ENCODE measurements at places on chromosomes 2 and 18.

DNA sequence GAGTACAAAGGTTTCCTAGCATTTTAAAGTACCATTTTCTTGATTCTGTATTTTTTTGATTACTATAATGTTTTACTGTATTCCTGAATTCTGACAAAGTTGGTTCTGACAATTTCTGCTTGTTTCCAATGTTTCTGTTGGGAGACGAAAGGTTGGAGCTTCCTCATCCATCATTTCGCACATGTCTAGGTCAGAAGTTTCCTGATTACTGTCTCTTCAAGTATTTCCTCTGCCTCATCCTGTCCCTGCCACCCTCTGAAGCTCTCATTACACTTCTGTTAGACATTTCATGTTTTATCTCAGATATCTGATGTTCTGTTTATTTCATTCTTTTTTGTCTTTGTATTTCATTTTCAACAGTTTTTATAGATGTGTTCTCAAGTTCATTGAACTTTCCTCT is 895.8 kb downstream of the TSN start:
- no peak for DNase-seq

DNA sequence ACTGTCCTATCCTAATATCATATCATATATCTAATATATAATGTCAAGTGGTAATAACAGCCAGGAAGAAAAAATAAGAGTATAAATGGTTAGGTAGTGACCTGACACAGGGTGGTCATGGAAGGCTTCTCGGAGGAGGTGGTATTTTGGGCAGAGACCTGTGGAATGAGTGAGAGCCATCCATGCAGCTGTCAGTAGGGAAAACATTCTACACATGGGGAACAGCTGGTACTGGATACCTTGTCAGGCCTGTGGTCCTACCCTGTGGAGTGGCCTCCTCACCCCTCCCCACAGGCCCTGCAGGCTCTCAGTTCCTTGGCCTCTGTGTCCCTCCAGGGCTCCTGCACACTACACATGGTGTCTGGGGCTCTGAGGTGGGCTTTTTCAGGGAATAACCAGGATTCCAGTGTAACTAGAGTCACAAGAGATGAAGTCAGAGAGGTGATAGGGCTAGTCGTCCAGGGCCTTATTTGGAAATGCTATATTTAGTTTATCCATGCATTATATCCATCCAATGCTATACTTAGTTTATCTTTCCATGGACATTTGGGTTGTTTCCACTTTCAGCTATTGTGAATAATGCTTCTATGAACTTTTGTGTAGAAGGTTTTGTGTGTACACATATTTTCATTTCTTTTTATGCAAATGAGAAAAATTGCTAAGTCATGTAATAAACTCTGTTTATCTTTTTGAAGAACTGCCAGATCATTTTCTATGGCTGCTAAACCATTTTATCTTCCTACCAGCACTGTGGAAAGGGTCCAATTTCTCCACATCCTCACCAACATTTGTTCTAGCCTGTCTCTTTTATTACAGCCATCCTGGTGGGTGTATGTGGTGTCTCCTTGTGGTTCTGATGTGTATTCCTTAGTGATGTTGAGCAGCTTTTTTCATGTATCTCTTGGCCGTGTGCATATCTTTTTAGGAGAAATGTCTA is 75.6 kb downstream of the TPGS2 start:
- no peak for DNase-seq

DNA sequence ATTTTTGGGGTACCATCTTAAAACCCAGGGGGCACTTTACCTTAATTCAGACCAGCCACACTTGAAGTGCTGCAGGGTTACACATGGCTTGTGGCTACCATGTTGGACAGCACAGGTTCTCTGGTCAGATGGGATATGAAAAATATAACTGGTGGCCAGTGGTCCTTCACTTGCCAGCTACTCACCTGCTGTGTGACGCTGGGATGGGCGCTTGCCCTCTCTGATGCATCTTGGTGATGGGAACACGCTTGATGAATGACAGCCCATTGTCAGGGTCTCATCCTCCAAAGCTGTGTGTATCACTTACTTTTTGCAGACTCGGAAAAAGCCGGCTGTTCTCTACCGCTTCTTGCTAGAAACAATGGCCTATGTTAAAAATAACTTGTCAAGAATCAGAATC is 22.5 kb downstream of the HJURP start:
- no peak for DNase-seq

GRCh38 chr2:119455066-119455718 is 23.5 kb downstream of the TMEM37 start:
- no peak for DNase-seq

- DNase-seq, result no peak
Measured at GRCh38 chr18:26511339-26512071, 36.8 kb downstream of the KCTD1 start.

DNA sequence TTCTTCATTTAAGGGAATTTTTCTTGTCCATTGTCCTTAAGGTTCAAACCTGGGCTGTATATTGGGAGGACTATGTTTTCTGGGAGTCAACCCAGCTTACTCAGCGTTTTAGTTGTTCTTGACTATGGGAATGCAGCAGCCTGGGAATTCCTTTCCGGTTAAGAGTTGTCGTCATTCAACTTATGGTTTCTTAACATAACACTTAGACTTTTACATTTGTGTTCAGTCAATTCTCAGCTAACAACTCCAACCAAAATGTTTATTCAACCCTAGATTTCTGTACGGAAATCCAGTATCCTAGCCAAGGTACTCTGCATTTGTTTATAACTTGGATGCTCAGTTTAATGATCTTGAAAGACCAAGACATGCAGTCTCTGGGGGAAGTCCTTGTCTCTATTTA is 960.9 kb downstream of the CBLN2 start:
- no peak for DNase-seq

DNA sequence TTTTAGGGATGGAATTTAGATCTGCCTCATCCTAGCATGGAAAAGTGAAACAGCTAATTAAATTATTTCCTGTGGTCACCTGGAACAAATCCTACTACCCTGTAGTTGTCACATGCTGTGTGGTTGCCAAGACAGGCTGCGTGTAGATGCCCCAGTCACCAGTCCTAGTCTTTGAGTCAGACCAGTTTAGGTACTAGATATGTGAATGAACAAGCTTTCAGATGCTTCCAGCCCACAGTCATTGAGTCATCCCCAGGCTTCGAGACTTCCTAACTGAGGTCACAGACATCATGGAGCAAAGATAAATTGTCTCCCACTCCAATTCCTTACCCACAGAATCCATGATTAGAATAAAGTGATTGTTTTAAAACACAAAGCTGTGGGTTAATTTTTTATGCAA is 35.8 kb upstream of the GRB14 start:
- DNase-seq, result peak; percentile 35

- DNase-seq, result no peak
Measured at GRCh38 chr2:119544939-119545475, 758 bp downstream of the CFAP221 start.

GRCh38 chr2:217153510-217153909 is 293.6 kb upstream of the TNP1 start:
- no peak for DNase-seq

GRCh38 chr18:76823587-76824011 is 1.2 kb downstream of the ZNF236 start:
- no peak for DNase-seq

- no peak for DNase-seq
Measured at GRCh38 chr18:31064130-31064529, 21.6 kb upstream of the DSC3 start.

DNA sequence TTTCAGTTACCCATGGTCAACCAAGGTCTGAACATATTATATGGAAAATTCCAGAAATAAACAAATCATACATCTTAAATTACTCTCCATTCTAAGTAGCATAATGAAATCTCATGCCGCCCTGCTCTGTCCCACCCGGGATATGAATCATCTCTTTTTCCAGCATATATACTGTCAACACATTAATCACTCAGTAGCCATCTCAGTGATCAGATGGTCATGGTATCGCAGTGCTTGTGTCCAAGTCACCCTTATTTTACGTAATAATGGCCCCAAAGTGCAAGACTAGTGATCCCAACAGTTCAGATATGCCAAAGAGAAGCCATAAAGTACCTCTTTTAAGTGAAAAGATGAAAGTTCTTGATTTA is 43.8 kb downstream of the OSBPL6 start:
- no peak for DNase-seq

GRCh38 chr2:23269747-23270146 is 115.2 kb upstream of the KLHL29 start:
- peak; percentile 25 for DNase-seq

DNA sequence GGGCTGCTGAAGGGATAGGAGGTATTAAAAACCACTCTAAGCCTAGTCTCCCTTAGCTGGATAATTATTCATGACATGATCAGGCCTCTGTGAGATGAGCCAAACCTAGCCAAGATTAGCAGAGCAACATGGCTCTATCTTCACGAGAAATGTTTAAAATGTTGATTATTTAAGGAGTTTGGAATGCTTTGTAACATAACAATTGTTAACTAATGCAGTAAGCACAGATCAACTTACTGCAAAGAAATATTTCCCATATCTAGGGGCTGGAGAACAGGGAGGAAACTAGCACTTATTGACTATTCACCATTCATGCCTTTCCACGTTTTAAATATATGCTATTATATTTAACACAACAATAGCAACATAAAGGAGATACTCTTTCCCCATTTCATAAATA is 833.7 kb upstream of the CHAC2 start:
- no peak for DNase-seq

- no peak for DNase-seq
Measured at GRCh38 chr2:119940856-119941255, 72.0 kb upstream of the EPB41L5 start.

DNA sequence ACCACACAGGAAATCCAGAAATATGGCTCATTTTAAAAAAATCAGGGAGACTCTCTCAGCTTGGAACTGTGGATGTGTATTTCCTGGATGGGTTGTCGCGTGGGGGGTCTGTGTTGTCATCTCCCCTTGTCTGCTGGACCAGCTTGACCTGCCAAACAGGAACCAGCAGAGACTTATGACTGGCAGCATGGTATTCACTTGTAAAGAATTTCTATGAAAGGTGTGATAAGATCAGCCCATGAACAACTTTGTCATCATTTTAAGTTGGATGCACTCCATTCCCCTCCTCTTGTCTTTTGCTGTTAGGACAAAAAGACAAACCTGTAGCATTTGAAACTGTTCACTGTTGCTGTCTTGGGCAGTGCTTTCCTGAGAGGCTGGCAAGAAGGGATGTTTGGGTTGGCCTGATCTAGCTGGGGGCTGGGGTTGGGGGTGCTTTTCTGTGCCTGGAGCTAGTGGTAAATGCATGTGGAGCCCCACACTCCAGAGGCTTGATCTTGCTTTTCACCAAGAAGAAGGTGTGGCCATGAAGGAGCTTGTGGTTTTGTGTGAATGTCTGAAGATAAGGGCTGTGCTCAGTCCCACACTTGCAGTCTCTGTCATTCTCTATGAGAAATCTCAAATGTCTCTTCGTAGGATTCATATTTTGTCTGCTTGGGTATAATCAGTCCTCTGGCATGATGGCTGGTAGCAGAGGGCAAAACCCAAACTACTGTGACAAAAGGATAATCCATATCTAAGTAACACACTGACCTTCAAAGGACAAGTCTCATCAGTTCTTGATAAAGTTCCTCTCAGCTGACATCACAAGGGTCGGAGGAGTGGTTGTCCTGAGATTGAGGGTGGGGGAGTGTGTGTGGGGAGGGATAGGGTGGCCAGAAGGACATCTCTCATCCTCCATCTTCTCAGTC is 39.0 kb downstream of the RALB start:
- DNase-seq, result no peak

GRCh38 chr2:58845011-58845410 is 603.9 kb upstream of the FANCL start:
- DNase-seq, result no peak

- no peak for DNase-seq
Measured at GRCh38 chr2:237574894-237575868, 8.8 kb downstream of the PRLH start.

DNA sequence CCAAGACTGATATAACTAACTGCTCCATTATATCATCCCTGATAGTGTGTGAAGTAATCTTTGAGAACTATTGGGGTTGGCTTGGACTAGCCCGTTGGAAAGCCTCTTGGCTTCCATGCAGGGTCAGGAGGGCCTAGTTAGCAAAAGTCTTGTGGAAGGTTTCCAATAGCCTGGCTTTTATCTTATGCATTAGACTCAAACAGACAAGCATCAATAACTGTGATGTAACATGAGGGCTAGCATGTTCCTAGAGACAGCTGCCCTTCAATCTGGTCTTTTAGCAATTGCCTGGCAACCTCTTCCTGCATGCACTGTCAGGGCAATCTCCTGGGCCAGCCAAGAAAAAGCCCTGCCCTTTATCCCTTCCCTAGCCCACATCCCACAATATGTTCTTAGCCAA is 18.2 kb downstream of the SLC8A1 start:
- DNase-seq, result no peak

DNA sequence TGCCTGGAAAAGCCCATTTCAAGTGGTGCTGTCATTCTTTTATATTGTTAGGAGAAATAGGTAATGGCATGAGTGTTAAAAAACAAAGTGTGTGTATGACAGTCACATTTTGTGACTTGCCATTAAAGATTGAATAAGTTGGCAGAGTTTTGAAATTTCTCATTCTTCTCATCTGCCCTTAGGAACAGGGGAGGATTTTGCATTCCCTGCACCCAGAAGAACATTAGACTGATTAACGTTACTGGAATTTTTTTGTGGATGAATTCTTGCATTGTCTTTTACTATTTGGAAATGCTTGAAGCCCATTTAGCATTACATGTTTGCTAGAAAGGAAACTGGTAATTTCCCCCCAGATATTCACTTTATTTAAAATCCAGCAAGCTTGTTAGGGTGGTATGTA is 162.2 kb downstream of the BABAM2 start:
- no peak for DNase-seq

GRCh38 chr2:216516730-216517350 is 18.2 kb downstream of the RPL37A start:
- DNase-seq, result peak; percentile 29

DNA sequence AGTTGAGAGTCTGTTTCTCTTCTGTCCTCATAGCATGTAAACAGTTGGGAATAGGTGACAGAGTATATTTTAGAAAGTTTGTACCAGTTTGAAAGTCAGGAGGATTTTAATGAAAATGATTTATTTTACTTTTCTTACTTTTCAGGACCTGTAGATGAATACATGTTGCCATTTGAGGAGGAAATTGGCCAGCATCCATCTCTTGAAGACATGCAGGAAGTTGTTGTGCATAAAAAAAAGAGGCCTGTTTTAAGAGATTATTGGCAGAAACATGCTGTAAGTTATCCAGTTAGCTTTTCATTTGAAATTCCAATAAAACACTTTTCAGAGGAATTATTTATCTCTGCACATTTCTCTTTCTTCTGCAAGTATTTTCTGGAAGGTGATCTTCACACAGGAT is 81.1 kb downstream of the ACVR2A start:
- no peak for DNase-seq

GRCh38 chr2:33022989-33023727 is 76.4 kb downstream of the LTBP1 start:
- DNase-seq, result peak; percentile 62

- no peak for DNase-seq
Measured at GRCh38 chr2:12835733-12836132, 119.0 kb downstream of the TRIB2 start.

GRCh38 chr2:2870106-2870505 is 507.5 kb downstream of the EIPR1 start:
- DNase-seq, result no peak

DNA sequence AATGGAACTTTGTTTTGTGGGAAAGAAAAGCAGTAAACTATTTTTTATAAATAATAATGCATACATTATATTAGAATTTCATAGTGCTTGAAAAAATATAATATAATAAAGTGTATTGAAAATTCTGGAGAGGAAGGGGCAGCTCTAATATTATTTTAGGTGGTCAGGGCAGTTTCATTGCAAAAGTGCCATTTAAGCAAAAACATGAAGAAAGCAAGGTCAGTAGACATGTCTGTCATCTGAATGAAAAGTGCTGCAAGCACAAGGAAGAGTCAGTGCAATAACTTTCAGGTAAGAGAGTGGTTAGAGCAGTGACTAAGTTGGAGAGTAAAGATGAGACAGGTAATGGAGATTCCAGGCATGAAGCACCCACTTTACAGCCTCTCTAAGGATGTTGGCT is 435.6 kb upstream of the REG3G start:
- no peak for DNase-seq

All from amniotic stem cell (primary cell).